CD4-positive, alpha-beta T cell treated with Interleukin-21 for 1 hour (primary cell): ENCODE measurements at places on chromosomes 1 and 21.

GRCh38 chr1:66350001-66350547 is 183.9 kb upstream of the SGIP1 start:
- DNase-seq, result peak; percentile 71

- DNase-seq, result peak; percentile 30
Observed at GRCh38 chr1:149879556-149879955, 19.8 kb upstream of the BOLA1 start.

DNA sequence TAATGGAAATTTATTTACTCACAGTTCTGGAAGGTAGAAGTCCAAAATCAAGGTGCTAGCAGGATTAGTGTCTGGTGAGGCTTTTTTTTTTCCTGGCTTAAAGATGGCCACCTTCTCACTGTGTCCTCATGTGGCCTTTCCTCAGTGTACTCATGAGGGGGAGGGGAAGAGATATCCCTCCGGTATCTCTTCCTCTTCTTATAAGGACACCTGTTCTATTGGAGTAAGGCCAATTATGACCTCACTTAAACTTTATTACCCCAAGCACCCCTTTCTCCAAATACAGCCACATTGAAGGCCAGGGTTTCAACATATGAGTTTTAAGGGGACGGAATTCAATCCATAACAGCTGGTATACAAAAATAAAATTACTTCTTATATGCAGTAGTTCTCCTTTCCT is 203.7 kb upstream of the C1orf87 start:
- DNase-seq, result no peak

DNA sequence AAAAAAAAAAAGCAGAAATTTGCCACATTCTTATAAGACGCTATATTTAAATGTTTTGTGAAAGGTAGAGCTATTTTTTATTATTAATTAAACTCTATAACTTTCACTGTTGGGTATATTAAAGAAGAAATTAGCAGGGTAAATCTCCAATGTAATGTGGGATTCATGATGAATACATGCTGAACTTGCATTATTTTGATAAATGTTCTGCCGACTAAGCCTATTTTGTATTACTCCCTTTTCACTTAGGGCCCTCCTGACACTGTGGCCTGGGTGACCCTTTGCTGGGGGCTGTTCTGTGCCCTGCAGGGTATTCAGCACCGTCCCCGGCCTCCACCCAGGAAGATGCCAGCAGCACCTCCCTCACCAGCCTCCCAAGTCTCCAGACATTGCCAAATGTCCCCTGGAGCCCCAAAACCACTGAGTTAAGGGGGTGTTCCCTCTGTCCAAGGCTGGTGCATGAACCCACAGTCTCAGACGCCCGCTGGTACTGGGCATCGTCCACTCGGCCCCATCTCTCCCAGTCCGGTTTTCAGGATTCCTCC is 22.5 kb downstream of the RSPH1 start:
- no peak for DNase-seq

DNA sequence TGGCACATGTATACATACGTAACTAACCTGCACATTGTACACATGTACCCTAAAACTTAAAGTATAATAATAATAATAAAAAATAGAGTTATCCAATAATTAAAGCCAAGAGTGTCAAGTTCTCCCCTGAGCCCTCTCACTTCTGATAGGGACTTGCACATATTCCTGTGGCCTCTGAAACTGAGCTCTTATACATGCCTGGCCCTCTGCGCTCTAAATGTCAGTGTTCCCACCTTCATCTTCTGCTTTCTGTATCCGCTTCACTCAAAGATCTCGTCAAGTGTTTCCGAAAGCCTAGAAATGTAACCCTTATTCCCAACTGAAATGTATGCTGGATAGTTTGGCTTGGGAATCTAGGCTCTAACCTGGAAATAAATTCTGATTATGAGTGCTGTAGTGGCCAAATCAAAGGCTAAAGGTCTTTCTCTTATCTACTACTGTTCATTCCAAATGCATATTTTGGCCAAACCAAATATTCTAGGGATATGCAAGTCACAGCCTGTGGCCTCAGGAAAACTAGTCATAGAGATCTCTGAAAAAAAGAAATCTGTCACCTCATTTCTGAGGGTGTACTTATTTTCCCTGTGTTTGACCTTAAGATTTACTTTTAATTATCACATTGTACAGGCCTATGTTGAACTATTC is 99.5 kb upstream of the LYPLAL1 start:
- DNase-seq, result no peak

DNA sequence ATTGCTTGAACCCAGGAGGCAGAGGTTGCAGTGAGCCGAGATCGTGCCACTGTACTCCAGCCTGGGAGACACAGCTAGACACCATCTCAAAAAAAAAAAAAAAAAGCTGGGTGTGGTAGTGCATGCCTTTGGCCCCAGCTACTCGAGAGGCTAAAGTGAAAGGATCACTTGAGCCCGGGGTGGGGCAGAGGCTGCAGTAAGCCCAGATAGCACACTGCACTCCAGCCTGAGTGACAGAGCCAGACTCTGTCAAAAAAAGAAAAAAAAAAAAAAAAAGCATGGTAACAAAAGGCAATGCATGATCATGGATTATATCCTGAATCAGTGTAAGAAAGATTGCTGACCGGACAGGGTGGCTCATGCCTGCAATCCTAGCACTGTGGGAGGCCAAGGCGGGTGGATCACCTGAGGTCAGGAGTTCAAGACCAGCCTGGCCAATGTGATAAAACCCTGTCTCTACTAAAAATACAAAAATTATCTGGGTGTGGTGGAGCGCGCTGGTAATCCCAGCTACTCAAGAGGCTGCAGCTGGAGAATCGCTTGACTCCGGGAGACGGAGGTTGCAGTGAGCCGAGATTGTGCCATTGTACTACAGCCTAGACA is 76.3 kb downstream of the RUSC1 start:
- DNase-seq, result no peak

DNA sequence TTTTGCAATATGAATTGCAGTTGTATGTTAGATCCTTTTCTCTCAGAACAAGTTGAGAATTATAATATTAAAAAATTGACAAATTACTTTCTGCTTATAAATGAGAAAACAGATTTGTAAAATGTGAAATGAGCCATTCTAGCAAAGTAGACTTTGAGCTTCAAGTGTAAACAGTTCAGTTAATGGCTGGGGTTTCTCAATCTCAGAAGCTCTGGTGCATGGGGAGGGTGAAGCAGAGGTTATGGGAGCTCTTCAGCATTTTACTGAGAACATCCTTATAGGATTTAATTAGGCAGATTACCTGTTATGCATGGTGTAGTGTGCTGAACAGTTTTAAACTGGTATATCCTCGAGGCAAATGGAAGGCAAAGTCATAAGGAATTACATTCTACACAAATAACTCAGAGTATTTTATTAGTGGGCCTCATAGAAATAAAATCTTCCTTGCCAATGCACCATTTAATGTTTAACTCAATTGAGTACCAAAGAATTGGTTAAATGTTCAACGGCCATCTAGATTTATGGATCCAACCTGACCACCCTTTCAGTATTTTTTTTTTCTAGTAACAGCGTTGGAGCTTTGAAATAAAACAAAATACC is 1143.6 kb upstream of the ADGRL2 start:
- no peak for DNase-seq

DNA sequence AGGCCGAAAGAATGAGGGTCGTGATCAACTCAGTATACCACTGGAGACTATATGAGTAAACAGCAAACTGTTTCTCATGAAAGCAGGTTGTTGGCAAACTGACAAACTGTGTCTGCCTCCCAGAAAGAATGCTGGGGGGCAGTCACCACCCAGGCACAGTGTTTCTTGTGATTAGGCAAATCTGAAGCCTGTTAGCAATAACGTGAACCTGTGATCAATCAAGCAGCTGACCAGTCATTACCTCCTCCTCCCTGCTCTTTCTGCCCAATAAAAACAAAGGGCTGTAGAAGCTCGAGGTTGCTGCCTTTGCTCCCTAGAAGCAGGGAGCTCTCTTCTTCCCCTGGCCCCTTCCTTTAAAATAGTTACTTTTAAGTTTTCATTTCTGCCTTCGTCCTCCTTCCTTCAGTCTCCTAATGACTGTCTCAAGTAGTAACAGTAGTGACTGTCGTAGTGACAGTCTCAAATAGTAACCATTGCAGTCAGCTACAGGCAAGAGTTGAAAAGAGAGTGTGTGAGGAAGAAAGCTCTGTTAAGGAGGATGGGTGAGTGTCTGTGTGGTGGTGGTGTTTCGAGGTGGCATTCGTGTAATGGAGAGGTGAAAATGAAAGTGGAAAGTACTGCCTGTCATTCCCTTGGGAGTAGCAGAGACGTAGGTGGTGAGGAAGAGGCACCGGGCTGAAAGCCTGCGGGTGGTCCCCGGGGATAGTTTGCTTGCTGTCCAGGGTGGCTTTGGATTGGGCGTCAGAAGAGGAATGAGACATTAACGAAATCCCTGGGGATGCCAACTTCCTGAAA is 14.5 kb downstream of the HHAT start:
- DNase-seq, result no peak

DNA sequence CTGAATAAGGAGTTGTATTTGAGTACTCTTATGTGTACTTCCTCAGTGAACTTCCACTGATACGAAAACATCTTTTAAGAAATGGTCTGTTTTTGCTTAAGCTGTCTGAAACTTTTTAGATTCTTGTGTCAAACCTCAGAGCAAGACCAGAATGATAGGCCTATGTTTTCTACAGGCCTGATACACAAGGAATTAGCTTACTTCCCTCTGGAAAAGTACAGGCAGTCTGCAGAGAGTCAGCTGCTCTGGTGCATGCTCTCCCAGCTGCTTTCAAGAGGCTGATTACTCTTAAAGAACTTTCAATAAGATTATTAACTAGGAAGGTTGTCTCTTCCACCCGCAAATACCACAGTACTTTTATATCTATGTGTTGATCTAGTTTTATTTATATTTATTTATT is 9.5 kb downstream of the SNX27 start:
- DNase-seq, result no peak

GRCh38 chr1:53685272-53686051 is 53.5 kb downstream of the GLIS1 start:
- DNase-seq, result no peak

DNA sequence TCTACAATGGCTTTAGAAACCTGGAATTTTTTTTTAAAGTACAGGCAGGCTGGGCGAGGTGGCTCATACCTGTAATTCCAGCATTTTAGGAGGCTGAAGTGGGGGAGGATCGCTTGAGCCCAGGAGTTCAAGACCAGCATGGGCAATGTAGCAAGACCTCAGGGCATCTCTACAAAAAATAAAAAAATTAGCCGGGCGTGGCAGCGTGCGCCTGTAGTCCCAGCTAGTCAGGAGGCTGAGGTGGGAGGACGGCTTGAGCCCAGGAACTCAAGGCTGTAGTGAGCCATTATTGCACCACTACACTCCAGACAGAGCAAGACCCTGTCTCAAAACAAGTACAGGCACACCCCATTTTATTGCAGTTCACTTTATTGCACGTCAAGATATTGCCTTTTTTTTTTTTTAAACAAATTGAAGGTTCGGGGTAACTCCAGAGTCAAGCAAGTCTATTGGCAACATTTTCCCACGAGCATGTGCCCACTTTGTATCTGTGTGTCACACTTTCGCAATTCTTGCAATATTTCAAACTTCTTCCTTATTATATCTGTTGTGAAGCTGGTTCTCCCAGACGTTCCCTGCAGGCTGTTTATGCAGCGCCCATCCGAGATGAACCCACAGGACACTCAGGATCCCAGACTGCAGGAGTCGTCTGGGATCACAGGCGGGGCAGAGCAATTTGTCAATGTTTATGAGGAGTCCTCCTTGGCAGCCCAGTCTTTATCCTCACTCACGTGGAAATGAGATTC is 4.7 kb downstream of the HES2 start:
- no peak for DNase-seq

GRCh38 chr1:182765391-182765790 is 24.2 kb upstream of the NPL start:
- no peak for DNase-seq

GRCh38 chr1:66214901-66215300 is 319.1 kb upstream of the SGIP1 start:
- DNase-seq, result peak; percentile 43

- no peak for DNase-seq
Observed at GRCh38 chr21:15001113-15001512, 63.7 kb downstream of the NRIP1 start.

- no peak for DNase-seq
Observed at GRCh38 chr1:103529746-103530145, 4.2 kb downstream of the RNPC3 start.

GRCh38 chr1:28439320-28439719 is 66.5 kb upstream of the RCC1 start:
- DNase-seq, result no peak

DNA sequence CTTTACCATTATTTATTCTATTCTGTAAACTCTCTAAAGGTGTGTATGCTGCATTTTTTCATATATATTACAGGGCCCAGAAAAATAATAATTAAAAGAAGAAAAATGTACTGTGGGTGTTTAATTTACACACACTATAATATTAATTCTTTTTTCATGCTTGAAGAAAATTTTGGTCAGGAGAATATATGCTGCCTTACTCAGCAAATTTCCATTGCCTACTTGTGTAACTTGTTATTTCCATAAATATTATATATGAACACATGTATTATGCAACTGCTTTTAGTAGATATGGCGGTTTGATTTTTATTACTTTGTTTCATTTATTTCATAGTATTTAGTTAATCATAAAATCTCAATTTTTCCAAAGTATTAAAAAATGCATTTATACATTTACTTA is 46.4 kb upstream of the SERPINC1 start:
- DNase-seq, result no peak

GRCh38 chr21:46060596-46061061 is 37.3 kb upstream of the COL6A2 start:
- no peak for DNase-seq

DNA sequence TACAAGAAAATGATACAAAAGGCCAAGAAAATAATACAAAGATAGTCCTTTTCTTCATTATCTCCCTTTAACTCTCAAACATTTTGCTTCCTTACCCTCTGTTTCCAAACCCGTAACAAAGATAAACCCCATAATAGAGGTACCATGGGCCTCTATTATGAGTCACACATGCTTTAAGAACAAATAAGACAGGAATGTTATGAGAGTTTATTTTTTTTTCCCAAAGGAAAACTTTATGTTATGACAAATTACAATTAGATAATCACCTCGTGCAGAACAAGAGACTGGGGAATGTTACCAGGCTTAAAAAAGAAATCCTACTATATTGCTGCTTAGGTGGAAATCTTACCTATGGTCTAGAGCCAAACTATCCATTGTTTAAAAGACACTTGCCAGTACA is 272.0 kb downstream of the BRINP3 start:
- no peak for DNase-seq

DNA sequence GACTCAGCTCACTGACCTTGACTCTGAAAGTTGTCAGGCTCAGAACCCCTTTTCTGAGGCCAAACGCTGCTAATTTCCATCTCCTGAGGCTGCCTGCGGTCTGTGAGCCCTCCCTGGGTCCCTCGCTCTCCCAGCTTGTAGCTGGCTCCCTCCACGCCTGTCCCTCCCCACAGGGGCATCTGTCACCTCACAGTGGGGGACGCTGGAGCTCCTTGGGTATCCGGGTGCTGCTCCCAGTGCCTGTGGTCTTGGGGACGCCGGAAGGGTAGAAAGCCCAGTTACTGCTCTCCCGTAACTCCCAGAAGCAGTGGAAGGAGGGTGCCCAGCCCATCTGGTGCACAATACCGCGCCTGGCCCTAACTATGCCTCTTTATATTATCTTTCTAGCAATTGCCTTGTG is 13.0 kb upstream of the MMEL1 start:
- no peak for DNase-seq

- no peak for DNase-seq
Observed at GRCh38 chr1:228291906-228292608, 84.2 kb downstream of the OBSCN start.

GRCh38 chr1:26225033-26225831 is 8.8 kb upstream of the CEP85 start:
- peak; percentile 53 for DNase-seq
